Central memory CD8-positive, alpha-beta T cell (primary cell): ENCODE measurements at places on chromosomes 1 and 21.

- DNase-seq: no peak
These were observed 125.7 kb downstream of the ITSN1 start for GRCh38 chr21:33767960-33768359.

GRCh38 chr1:156245451-156246232 is 2.2 kb downstream of the PAQR6 start:
- DNase-seq: no peak

GRCh38 chr1:82542766-82543165 is 742.0 kb downstream of the ADGRL2 start:
- no peak for DNase-seq

DNA sequence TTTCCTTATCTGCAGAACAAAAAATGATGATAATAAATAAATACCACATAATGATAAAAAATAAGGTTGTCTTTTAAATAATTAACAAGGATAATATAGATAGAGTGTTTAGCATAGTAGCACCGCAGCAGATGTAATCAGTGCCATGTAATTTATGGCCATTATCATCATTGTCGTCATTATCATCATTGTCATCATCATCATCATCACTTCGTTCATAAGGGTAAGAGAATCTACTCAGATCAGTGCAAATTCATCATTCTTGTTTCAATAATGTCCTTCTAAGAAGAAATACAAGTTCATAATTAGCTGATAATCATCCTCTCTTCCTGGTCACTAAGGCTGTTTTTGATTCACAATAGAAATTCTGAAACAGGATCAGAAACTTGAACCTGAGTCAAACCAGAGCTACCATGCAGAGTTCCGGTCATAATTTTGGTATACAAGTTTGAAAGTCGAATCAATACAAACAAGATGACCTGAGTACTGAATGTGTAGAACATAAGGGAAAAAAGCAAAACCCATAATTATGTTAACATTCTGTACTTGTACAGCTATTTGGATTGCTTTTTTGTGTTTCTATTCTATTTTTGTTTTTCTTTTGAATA is 172.0 kb downstream of the LRRC40 start:
- no peak for DNase-seq

DNA sequence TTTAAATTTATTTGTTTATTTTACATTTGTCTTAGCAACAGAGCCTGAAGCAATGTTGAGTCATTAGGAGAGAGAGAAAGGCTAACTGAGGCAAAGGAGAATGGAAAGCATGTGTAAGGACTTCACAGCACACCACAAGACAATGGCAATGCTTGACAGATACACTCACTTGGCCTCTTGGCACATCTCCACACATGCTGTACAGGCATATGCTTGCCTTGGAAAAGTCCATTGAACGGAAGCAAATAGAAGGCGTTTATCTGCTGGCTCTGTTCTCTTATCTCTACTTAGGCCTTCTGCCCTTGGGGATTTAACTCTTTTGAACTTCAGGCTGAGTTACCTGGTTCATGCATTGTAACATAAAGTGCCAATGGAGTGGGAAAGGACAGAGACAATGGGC is 262.2 kb upstream of the POU3F1 start:
- DNase-seq: no peak

DNA sequence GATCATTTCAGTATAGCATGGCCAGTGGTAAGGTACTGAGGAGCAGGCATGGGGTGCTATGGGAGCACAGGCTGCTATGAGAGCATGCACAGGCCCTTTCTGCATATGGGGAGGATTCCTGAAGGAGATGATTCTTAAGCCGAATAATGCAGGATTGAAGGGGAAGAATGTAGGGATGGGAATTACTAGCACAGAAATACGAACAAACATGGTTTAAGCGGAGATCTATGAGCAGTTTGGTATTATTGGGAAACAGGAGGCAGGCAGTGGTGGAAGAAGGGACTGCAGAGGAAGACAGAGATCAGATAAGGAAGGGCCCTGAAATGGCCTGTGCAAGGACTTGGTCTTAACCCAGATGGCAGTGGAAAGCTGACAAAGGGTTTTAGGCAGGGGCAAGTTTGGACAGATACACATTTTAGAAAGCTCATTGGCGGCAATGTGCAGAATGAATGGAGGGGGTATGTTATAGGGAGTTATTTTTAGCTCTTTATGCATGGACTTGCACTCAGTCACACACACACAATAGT is 1.7 kb downstream of the OSCP1 start:
- no peak for DNase-seq

DNA sequence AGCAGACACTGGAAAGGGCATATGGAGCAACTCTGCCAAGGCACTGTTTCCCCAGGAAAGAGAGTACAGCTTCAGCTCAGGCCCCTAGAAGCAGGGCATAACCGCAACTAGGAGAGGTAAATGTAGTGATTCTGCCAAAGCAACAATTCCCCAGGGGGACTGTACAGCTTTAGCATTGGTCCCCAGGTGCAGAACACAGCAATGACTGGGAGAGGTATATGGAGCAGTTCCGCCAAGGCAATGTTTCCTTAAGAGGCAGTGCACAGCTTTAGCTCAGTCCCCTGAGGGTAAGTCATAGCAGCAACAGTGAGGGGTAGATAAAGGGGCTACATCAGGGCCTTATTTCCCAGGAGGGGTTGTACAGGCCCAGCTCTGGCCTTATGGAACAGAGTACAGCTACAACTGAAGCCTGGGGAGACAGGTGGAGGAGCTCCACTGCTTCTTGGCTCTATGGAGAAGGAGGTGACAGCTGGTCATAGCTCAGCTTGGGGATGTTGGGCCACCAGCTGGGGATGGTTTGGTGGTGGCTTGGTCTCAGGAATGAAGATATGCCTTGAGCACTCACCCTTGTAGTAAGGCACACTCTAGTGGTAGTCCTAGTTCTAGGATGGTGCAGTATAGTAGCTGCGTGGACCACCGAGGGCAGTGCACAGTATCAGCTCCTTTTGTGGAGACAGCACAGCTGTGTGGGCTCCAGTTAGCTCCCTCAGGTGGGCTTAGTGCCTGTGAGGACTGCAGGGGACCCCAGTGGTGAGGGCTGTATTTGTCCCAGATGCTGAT is 582.7 kb downstream of the PTPRC start:
- no peak for DNase-seq

GRCh38 chr1:160090760-160091159 is 7.7 kb downstream of the IGSF8 start:
- DNase-seq: no peak

DNA sequence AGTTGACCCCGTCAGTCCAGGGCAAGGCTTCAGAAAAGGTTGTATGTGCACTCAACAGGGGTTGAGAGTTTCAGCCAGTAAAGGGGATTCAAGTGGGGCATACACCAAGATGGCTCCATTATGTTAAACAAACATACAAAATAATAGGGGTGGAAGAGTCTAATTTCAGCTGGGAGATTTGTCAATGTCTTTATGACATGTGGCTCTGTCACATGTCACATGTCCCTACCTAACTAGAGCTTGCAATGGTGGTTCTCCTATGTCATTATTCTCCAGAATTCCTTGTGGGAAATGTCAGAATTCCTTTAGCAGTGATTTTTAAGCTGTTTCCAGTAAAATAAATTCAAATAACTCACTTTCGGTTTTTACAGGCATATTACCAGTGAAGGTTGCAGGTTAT is 392.0 kb upstream of the ADGRL4 start:
- no peak for DNase-seq

DNA sequence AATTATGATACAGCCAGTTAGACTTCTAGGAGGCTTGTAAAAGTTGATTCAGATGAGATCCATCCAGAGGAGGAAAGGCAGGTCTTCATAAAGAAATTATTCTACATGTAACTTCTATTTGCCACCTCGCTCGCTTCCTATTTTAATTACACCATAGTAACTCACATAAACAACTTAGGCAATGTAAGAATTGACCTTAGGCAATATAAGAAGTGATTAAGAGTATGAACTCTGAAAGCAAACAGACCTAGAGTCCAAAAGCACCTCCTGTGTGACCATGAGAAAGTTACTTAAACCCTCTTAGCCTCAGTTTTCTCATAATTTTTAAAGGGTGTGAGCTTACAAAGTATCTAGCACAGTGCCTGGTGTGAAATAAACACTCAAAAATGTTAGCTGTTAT is 192.7 kb upstream of the NFIA start:
- DNase-seq: no peak

GRCh38 chr1:233673261-233673946 is 59.5 kb downstream of the KCNK1 start:
- DNase-seq: no peak

GRCh38 chr1:2236695-2237677 is 8.9 kb downstream of the SKI start:
- DNase-seq: no peak

DNA sequence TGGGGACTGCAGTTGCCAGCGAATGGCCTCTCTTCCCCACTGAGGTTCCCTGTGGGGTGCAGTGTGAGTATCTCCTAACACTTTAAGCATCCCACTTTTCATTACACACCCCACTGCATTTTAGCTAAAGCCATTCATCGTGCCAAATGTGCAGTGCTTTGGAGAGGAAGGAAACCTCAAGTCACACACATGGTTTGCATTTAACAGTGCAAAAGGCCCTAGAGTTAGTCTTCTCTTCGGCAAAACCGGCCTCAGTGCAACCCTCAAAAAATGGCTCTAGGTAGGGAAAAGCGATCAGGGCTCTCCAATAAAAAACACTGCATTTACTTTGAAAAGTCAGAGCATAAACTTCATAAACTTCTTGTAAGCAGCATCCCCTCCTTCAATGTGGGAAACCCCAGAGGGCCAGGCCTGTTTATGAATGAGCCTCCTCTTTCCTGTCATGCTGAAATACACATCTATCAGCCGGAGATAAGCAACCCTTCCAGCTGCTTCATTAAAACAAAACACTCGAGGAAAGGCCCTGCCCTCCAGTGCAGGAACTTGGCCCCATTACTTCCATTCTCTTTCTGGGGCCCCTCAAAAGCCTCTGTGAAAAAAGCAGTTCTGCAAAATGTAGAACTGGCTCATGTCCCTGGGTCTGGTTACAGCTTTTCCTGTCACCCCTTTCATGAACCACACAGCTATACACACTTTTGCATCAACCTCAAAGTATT is 184.0 kb downstream of the CDC7 start:
- no peak for DNase-seq
